ENCODE measurements at places on chromosomes 1 and 21.

GRCh38 chr1:246151796-246152434 is 355.2 kb downstream of the SMYD3 start:
- no peak for DNase-seq

- DNase-seq, result no peak
These were observed 29.1 kb upstream of the KIAA0040 start for GRCh38 chr1:175221557-175222175.

- DNase-seq, result no peak
These were observed 21.0 kb downstream of the HMGN2 start for GRCh38 chr1:26493267-26493666.

DNA sequence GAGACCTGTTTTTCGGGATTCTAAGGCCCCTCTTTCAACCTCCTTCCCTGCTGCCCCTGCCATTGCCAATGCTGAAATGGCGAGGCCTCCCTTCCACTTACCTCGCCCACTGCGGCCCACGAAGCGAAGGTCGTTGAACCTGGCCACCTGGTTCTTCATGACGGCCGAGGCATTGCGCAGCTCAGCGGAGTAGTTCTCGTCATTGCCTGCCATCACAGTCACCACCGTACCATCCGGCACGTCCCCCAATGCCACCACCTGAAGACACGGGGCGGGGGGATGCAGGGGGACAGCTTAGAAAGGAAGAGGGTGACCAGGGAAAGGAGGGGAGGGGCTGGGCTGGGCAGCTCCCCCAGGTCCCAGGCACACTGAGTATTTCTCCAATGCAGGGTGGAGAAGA is 2.6 kb downstream of the RUNX3 start:
- no peak for DNase-seq

DNA sequence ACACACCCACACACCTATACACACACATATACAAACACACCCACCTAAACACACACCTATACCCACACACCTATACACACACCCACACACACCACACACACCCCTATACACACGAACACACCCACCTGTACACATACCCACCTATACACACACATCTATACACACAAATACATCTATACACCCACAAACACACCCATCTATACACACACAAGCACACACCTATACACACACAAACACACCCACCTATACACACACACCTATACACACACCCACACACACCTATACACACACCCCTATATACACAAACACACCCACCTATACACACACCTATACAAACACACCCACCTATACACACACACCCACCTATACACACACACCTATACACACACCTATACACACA is 116.4 kb upstream of the VAMP3 start:
- DNase-seq, result no peak

DNA sequence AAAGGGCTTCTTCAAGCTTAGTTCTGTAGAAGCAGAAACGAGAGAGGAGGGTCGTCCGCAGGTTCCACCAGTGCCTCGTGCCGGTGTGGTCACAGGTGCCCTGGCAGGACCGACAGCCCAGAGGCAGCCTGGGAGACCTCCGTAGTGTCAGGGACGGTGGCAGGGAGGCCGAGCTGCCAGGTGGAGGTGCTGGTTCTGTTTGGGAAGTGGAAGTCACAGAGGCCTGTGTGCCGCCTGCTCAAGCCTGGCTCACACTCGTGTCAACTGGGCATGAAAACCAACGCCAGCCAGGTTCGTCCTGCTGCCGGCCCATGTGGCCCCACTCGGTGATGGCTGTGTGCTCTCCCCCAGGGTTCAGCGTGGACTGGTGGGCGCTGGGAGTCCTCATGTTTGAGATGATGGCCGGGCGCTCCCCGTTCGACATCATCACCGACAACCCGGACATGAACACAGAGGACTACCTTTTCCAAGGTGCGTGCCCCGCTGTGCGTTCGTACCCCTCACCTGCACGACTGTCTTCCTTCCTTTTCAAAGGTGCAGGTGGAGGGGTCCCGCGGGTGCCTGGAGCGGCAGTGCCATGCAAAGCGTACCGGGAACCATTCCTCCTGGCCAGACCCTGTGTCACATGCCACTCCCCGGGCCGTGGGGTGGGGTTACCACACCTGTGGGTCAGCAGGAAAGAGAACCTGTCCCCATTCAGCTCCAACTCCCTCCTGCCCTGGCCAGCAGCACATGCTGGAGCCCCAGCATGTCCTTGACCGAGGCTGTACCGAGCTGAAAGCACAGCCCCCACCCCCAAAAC is 20.8 kb downstream of the FAAP20 start:
- DNase-seq, result no peak

DNA sequence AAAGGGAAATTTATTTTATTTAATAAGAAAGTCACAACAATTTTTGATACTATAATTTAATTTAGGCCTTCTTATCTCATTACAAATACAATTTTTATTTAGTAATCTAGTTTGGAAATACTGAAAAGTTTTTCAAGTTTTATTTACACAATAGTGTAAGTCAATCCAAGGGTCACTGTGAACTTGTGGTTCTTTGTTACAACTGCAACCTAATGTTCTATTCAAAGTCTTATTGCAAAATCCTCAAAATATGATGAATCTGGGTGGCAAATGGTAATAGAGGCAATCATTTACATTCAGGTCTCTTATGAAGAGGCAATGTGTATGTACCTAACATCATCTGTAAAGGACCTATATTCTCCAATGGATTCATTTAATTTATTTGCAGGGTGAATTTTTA is 421.2 kb downstream of the DPYD start:
- no peak for DNase-seq

DNA sequence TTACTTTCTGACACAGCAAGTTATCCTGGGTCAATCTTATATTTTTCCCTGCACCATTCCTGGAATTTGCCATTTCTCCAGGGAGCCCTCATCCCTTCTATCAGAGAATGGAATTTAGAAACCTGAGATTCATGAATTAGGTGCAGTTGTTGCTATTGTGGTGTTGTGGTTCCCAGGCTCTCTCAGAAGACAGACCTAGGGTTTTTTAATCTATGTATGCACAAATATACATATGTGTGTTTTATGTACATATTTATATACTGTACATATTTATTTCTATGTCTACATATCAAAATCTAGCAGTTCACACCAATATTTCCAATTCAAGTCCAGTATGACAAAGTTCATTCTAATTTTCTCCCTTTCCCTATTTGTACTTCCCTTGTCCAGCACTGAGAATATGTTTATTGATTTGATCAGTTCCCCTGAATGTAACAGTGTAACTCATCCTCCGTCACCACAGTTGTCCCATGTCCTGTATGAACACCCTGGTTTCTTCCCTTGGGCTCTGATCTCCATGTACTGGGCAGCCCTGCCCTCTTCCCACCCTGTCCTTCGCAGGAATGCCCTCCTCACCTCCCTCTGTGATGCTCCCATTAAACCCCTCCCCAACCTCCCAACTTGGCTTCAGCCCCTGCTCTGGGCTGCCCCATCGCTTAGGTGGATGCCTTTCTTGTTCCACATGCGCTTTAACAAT is 145.5 kb downstream of the VPS13D start:
- no peak for DNase-seq

- no peak for DNase-seq
These were observed 193.8 kb upstream of the EDN2 start for GRCh38 chr1:41678111-41678878.

GRCh38 chr1:186715887-186716809 is 35.9 kb upstream of the PTGS2 start:
- DNase-seq, result no peak

Measured in GF-D8 (cell line).